ENCODE measurements at places on chromosomes 6 and 20. TPM values are rescaled to one million over a fixed set of nuclear protein-coding genes. Genes with fewer than 3 reads are reported as not detected.

FBXO5 gene
- 23.0 TPM for total RNA-seq

MYLK4 gene
- total RNA-seq = 0.13 TPM

CRIP3 gene
- 0.66 TPM for total RNA-seq

ACSS1 gene
- total RNA-seq = 11.8 TPM

MLIP gene
- total RNA-seq = not detected
